Activated T-helper 2 cell treated with anti-CD3 and anti-CD28 coated beads, Interferon-gamma antibody, Interleukin-2, Interleukin-4, amounts not matched to agents 10 μg/mL and 5 μg/mL and 100 μg/mL, durations not matched to agents 14 hours and 24 hours and 36 hours (primary cell): ENCODE measurements at places on chromosomes 11 and 22. TPM values are rescaled to one million over a fixed set of nuclear protein-coding genes. Genes with fewer than 3 reads are reported as not detected.

DNA sequence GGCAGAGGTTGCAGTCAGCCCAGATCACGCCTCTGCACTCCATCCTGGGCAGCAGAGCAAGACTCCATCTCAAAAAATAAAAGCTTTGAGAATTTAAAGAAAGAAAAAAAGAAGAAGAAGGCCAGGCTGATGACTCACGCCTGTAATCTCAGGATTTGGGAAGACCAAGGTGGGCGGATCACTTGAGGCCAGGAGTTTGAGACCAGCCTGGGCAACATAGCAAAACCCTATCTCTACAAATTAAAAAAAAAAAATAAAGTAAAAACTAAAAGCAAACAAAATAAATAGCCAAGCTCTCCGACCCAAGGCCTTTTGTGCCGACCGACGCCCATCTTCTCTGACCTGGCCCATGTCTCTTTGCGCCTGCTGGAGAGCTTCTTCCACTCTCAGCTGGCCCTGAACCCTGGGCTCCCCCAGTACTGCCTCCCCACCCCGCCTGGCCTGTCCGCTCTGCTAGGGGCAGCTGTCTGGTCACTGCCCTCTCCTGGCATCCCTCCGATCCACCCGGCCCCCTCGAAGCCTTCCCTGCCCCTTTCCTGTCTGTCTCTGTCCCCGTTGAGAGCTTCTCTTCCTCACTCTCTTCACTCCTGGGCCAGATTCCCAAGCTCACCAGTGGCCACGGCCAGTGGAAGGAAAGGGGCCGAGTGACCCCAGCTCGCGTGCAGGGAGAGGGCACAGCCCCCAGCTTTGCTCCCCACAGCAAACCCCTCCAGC, 4.8 kb upstream of the LSP1 start:
- no peak overlapping the region for H3K27ac ChIP-seq
- peaks cover 56% of the 10 kb centered on the region for H3K4me1 ChIP-seq
- H3K27me3 ChIP-seq: peaks cover 1% of the 10 kb centered on the region
- H3K36me3 ChIP-seq: peaks cover 3% of the 10 kb centered on the region
- H3K4me3 ChIP-seq: no peak overlapping the region

- no peak for DNase-seq
- H3K4me1 ChIP-seq: peaks cover 39% of the 10 kb centered on the region
- H3K4me3 ChIP-seq: no peak overlapping the region
- H3K27ac ChIP-seq: no peak overlapping the region
- H3K27me3 ChIP-seq: no peaks in the 10 kb centered on the region
- H3K36me3 ChIP-seq: peaks cover 61% of the 10 kb centered on the region
Observed at GRCh38 chr22:20946080-20946986, 20.7 kb upstream of the AIFM3 start.

GRCh38 chr11:22431106-22431505, 92.9 kb downstream of the SLC17A6 start:
- H3K4me3 ChIP-seq: no peak overlapping the region
- peaks cover 22% of the 10 kb centered on the region for H3K27me3 ChIP-seq
- H3K36me3 ChIP-seq: no peaks in the 10 kb centered on the region
- no peak overlapping the region for H3K27ac ChIP-seq

DNA sequence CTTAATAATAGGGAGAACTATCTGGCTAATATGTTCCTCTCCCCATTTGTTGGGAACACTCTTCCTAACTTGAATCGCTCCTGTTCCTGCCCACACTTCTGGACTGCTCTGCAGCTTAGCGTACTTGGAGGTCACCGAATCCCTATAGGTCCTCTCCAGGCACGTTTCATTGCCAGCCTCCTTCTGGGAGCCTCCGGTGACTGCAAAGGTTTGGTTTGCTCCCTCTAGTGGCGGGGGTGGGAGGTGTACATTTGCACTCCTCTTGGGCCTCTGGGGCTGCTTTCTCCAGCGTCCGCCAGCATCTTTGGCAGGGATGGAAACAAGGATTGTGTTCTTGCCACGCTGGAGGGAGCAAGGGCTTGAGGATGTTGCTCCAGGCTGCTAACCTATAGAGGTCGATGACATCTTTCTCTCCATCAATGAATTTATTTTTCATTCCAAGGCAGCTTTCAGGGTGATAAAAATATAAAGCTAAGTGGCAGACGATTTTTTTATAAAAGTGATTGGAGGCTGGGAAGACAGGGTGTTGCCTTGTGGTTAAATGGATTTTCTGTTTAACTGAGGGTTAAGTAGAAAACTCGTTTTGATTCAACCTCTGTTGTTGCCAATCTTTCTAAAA, 48.7 kb downstream of the TSPAN18 start:
- no peaks in the 10 kb centered on the region for H3K4me1 ChIP-seq
- no peaks in the 10 kb centered on the region for H3K27me3 ChIP-seq
- no peaks in the 10 kb centered on the region for H3K36me3 ChIP-seq
- DNase-seq: no peak
- H3K27ac ChIP-seq: no peak overlapping the region
- H3K4me3 ChIP-seq: no peak overlapping the region

DNA sequence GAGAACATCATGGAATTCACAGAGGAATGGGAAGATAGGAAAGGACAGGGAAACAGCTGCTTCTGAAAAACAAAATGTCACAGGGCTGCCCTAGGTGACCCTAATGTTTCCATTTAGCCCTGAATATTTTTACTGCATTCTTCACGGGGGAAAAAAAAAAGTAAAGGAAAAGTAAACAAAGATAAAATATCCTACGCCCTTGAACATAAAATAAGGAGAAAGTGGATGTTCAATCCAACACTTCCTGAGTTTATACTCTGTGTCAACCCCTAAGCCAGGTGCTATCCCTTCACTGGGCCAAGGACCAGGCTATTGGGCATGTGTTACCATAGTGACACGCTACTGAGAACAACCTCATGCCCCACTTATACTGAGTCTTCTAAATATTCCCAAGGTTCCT, 84.7 kb downstream of the FAM76B start:
- no peak for DNase-seq
- H3K4me1 ChIP-seq: peaks cover 24% of the 10 kb centered on the region
- no peak overlapping the region for H3K27ac ChIP-seq
- H3K27me3 ChIP-seq: no peaks in the 10 kb centered on the region
- H3K4me3 ChIP-seq: no peak overlapping the region

- H3K36me3 ChIP-seq: peaks cover 66% of the 10 kb centered on the region
- H3K4me3 ChIP-seq: no peak overlapping the region
- peaks cover 11% of the 10 kb centered on the region for H3K4me1 ChIP-seq
Observed at GRCh38 chr11:9142732-9143131, 51.3 kb upstream of the SCUBE2 start.

- no peak overlapping the region for H3K4me3 ChIP-seq
- H3K36me3 ChIP-seq: no peaks in the 10 kb centered on the region
- DNase-seq: no peak
Observed at GRCh38 chr11:2612884-2613571, 86.8 kb downstream of the KCNQ1OT1 start.

DNA sequence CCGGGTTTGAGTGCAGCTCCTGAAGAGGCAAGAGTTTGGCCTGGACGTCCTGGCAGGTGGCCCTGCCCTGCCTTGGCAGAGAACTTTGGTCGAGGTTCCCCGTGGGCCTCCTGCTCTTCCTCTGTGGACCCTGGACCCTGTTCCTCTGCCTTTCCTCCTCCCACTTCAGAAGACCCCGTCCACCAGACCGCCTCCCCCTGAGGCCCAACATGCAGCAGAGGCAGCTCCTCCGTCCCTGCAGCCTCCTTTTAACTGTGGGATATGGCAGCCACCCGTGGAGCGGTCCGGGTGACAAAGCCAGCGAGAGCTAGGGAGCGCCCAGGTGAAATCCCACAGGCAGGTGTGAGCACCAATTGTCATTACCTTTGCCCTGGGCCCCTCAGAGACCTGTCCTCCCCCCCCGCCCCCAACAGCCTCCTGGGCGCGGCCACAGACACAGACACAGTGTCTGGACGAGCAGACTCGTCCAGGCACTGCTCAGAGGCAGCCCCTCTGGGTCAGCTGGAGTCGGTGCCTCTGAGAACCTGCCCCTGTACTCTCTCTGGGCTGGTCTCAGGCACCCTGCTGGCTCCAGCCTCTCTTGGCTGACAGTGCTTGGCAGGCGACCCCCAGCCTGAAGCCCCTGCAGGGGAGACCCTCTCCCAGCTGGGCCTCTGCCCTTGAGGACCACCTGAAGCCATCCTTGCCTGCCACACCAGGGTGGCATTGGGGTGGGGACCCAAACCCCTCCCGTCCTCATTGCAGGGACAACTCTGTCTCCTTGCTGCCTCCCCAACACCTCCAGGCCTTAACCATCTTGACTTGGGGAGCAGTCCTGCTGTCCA, 4.1 kb upstream of the PTDSS2 start:
- H3K4me1 ChIP-seq: peaks cover 7% of the 10 kb centered on the region
- DNase-seq: no peak
- no peak overlapping the region for H3K27ac ChIP-seq
- no peak overlapping the region for H3K4me3 ChIP-seq
- H3K27me3 ChIP-seq: peaks cover 3% of the 10 kb centered on the region
- H3K36me3 ChIP-seq: no peaks in the 10 kb centered on the region

DNA sequence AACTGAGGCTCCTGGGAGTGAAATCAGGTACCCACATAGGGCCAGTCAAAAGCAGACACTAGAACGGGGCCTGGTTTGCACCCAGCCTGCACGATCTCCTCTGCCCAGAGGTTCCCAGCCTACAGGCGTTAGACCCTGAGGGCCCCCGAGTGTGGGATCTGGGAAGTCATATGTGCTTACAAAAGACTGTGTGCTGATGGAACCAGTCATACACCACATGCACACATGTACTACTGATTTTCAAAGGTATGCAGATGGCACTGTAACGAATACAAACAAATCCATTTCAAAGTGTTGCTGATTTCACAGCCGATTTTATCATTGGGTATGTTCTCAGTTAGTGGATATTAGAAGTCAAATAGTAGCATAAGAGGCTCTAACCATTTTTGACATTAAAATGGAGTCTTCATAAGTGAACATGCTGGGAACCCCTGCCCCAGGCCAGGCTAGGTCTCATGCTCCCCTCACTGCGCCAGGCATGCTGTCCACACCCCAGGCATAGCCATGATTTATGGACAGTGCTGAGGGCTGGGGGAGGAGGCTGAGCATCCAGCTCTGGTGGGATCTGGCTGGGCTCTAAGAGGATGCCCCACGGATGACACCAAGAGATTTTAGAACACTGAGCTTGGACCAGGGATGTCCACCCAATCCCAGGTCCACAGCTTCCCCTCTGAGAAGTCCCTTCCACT, 38.6 kb upstream of the LRRC32 start:
- H3K36me3 ChIP-seq: no peaks in the 10 kb centered on the region
- H3K4me1 ChIP-seq: no peaks in the 10 kb centered on the region
- H3K27me3 ChIP-seq: peaks cover 5% of the 10 kb centered on the region
- DNase-seq: no peak
- no peak overlapping the region for H3K4me3 ChIP-seq
- no peak overlapping the region for H3K27ac ChIP-seq

GRCh38 chr11:96290031-96290430, 53.0 kb downstream of the MAML2 start:
- H3K4me3 ChIP-seq: no peak overlapping the region
- no peak for DNase-seq
- H3K27me3 ChIP-seq: no peaks in the 10 kb centered on the region
- peaks cover 67% of the 10 kb centered on the region for H3K4me1 ChIP-seq
- H3K27ac ChIP-seq: no peak overlapping the region

DNA sequence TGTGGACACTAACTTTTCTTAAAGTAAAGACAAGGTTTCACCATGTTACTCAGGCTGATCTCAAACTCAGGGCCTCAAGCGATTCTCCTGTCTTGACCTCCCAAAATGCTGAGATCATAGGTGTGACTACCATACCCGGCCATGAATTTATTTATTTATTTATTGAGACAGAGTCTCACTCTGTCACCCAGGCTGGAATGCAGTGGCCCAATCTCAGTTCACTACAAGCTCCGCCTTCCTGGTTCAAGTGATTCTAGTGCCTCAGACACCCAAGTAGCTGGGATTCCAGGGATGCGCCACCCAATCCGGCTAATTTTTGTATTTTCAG, 29.7 kb upstream of the PCF11 start:
- peaks cover 9% of the 10 kb centered on the region for H3K4me1 ChIP-seq
- peaks cover 2% of the 10 kb centered on the region for H3K27me3 ChIP-seq
- no peaks in the 10 kb centered on the region for H3K36me3 ChIP-seq
- no peak overlapping the region for H3K27ac ChIP-seq

DNA sequence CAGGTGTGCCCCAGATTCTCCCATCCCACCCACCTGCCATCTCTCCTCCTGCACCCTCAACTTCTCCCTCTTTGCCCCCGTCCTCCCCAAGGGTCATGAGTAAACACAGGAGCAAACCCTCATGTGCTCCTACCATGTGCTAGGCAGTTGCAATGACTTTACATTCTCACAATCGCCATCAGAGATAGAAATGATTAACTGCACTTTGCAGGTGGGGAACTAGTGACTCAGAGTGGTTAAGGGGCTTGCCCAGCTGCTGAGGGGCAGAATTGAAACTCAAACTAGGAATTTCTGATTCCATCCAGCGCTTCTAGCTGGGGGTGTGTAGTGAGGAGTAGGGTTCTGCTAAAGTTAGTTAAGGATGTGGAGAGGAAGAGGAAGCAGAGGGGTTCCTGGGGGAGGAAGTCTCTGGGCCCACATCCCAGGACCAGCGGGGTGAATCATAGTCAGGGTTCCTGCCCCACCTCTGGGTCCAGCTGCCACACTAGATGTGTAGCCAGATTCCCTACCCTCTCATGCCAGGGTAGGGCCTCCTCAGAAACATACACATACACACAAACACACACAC, 16.0 kb upstream of the PRG2 start:
- no peaks in the 10 kb centered on the region for H3K27me3 ChIP-seq
- peaks cover 30% of the 10 kb centered on the region for H3K4me1 ChIP-seq
- H3K4me3 ChIP-seq: peak overlapping the region; percentile 2

- DNase-seq: no peak
- peaks cover 76% of the 10 kb centered on the region for H3K36me3 ChIP-seq
- no peak overlapping the region for H3K4me3 ChIP-seq
- peaks cover 15% of the 10 kb centered on the region for H3K4me1 ChIP-seq
- H3K27me3 ChIP-seq: no peaks in the 10 kb centered on the region
- H3K27ac ChIP-seq: no peak overlapping the region
Observed at GRCh38 chr22:24043958-24044357, 32.9 kb downstream of the CABIN1 start.

The NRIP3 gene
- total RNA-seq: 5.0 and 5.5 TPM in 2 replicates

The SCUBE2 gene
- total RNA-seq: 0.18 TPM in 1 of 2 replicates, not detected in the other

The KDM4D gene
- total RNA-seq: 0.48 and 0.84 TPM in 2 replicates

The ABCC8 gene
- total RNA-seq: 0.30 TPM in 1 of 2 replicates, not detected in the other

The TNNT3 gene
- 2.0 and 2.9 TPM in 2 replicates for total RNA-seq

The CRACR2B gene
- total RNA-seq: 4.9 and 5.1 TPM in 2 replicates

The SPI1 gene
- total RNA-seq: 0.11 TPM in 1 of 2 replicates, not detected in the other

The LRRC74B gene
- 0.23 TPM in 1 of 2 replicates, not detected in the other for total RNA-seq

The THOC5 gene
- total RNA-seq: 50.5 and 52.7 TPM in 2 replicates
